ENCODE measurements at places on chromosomes 16 and 17. TPM values are rescaled to one million over a fixed set of nuclear protein-coding genes. Genes with fewer than 3 reads are reported as not detected.

Gene IL32
- total RNA-seq, result 12.3 TPM

Gene SMYD4
- total RNA-seq, result 10.6 TPM

Gene MT1F
- total RNA-seq, result not detected

Gene GAS2L2
- total RNA-seq, result not detected

Gene C17orf50
- not detected for total RNA-seq

Gene CD300C
- not detected for total RNA-seq

Gene FKBP10
- 283 TPM for total RNA-seq

DNA sequence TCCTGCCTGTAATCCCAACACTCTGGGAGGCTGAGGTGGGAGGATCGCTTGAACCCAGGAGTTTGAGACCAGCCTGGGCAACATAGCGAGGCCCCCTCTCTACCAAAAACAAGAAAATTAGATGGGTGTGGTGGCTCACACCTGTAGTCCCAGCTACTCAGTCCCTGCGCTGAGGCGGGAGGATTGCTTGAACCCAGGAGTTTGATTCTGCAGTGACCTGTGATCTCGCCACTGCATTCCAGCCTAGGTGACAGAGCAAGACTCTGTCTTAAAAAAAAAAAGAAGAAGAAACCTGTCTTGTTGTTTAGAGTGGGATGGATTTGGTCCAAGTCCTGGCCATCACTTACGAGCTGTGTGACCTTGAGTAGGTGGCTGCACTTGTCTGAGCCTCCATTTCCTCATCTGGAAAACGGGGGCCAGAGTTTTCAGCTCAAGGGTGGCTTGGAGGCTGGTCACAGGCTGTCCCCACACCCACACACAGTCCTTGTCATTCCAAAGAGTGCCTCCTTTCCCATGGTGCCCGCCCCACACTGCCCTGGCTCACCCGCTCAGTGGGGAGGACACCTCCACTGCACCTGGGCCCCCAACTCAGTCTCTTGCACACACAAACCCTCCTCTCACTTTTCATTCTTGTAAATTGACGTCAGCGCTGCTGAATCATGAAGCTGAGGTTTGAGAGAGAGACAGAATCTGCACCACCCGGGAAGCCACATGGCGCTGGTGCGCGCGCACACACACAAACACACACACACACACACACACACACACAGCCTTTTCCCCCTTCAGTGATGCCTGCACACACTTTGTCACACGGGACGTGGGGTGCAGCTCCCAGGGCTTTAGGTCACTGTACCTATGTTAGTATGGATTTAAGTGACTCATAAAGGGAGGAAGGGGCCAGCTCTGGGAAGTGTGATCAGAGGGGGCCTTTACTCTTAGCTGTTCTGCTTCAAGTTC lies 4.2 kb downstream of the SOCS1 start:
- no peak for DNase-seq

GRCh38 chr16:73071131-73071940 lies 23.4 kb upstream of the ZFHX3 start:
- DNase-seq, result no peak

GRCh38 chr16:27048316-27048715 lies 18.4 kb upstream of the C16orf82 start:
- DNase-seq, result no peak

- DNase-seq, result no peak
Measured at GRCh38 chr17:72093707-72094106, 27.1 kb upstream of the SOX9 start.

DNA sequence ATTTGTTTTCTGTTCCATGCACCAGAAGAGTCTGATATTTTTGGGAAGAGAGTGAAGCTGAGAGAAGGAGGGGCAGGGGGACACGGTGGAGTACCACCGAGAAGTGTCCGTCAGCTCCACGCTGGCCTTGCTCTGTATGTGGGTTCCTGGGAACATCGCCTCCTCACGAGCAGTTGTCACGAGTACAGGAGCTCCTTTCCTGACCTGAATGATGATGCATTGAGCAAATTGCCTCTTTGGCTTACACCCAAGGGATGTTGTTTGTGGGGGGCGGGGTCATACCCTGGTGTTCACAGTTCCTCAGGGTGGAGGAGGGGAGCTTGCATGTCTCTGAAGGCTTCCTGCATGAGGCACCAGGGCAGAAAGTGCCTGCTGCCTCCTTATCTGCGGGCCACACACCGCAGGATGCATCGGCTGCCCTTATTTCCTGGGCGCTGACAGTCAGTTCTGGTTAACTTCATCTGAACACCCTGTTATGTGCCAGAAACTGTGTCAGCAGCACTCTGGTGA lies 36.2 kb downstream of the RGS9 start:
- DNase-seq, result peak; percentile 54

DNA sequence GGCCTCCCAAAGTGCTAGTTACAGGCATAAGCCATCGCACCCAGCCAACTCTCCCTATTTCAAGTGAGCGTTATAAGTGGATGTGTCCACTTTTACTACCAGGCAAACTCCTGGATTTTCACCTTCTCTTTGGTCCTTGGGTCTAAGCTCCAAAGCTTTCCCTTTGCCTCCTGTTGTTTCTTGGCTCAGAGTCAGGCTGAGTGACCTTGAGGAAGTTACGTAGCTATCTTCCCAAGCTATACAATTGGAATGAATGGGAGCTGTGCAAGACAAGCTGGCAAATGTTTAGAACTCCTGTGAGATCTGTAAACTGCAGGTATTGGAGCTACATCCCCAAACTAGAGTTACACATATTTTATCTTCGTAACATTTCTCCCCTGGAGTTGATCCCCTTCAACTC lies 20.3 kb downstream of the NXPH3 start:
- DNase-seq, result no peak

GRCh38 chr17:61221181-61221580 lies 178.5 kb upstream of the TBX2 start:
- no peak for DNase-seq

- no peak for DNase-seq
Measured at GRCh38 chr17:47131761-47132160, 57.3 kb downstream of the CDC27 start.

GRCh38 chr17:59783221-59784047 lies 76.0 kb downstream of the VMP1 start:
- DNase-seq, result peak; percentile 40

GRCh38 chr16:6722786-6723185 lies 609.9 kb upstream of the RBFOX1 start:
- no peak for DNase-seq

Data from LHCN-M2 (cell line).